ENCODE measurements at places on chromosomes 3 and 15. TPM values are rescaled to one million over a fixed set of nuclear protein-coding genes. Genes with fewer than 3 reads are reported as not detected.

KY gene
- total RNA-seq, result not detected

PLCB2 gene
- 7.1 TPM for total RNA-seq

DNA sequence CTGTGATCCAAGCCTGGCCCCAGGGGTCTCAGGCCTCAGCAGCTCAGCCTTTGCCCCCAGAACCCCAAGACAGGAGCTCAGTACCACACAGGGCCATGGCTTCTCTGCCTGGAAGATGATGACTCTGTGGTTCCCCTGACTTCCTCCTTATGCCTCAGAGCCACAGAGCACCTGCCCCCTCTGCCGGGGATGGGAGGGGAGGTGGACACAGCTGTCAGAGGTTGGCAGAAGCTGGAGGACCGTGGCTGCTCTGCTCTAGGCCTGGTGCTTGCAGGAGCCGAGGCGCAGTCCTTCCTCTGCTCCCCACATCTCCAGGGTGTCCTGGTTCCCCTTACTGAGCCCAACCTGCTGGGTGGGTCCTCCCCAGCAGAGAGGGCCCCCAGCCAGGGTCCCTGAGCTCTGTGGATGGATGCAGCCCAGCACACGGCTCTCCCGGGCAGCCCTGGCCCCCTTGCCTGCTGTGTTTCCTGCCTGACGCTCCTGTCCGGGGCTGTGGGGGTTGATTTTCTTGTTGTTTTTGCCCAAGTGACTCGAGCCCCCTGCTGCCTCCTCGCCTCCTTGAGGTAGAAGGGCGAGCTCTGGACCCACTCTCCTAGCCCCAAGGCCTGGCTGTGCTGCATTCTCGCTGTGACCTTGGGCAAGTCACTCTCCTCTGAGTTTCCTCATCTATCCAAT, 36.6 kb downstream of the PSTPIP1 start:
- DNase-seq, result no peak

DNA sequence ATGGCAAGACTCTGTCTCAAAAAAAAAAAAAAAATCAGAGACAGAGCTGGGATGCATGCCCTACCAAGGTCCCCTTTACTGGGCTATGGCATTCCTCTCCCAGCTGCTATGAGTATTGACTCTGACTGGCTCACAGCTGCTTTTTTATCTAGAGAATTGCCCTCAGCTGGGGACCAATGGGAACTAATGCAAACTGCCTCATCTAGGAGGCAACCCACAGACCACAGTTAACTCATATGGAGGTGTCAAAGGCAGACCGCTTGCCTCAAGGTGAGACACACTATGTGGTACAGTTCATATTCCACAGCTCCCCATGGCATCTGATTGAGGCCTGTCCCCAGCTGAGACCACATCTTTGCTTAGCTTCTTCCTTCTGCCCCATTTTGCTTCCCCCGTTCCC, 183.5 kb upstream of the EOMES start:
- no peak for DNase-seq

DNA sequence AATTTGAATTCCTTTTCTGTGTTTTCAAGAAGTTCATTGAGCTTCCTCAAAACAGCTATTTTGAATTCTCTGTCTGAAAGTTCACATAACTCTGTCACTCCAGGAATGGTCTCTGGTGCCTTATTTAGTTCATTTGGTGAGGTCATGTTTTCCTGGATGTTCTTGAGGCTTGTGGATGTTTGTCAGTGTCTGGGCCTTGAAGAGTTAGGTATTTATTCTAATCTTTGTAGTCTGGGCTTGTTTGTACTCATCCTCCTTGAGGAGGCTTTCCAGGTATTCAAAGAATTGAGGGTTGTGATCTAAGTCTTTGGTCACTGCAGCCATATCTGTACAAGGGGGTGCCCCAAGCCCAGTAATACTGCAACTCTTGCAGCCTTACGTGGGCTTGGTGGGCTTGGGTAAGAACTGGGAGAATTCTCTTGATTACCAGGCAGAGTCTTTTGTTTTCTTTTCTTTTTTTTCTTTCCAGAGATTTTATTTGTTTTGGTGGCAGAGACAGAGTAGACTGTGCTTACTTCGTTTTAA, 19.3 kb upstream of the CCNDBP1 start:
- no peak for DNase-seq
